ENCODE measurements at places on chromosomes 12 and 14.

- DNase-seq: no peak
Measured at GRCh38 chr12:113997365-113997764, 31.2 kb upstream of the RBM19 start.

GRCh38 chr12:125403843-125404242 lies 338.6 kb downstream of the AACS start:
- no peak for DNase-seq

DNA sequence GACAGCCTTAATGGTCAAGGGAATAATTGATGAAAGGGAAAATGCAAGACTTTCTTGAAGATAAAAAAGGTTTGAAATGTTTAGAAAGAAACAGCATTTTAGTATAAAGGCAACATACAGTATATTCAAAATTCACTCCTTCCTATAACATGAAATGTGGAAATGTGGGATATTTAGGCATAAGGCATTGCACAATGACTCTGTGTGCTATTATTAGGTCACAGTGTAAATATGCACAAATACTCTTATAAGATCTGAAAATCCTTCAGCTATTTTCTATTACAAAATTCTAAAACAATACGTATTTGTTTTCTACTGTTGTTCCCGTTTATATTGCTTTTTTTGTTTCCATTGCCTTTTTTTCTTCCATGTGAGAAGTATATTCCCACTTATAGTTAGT lies 127.7 kb downstream of the SLC16A7 start:
- DNase-seq: no peak

DNA sequence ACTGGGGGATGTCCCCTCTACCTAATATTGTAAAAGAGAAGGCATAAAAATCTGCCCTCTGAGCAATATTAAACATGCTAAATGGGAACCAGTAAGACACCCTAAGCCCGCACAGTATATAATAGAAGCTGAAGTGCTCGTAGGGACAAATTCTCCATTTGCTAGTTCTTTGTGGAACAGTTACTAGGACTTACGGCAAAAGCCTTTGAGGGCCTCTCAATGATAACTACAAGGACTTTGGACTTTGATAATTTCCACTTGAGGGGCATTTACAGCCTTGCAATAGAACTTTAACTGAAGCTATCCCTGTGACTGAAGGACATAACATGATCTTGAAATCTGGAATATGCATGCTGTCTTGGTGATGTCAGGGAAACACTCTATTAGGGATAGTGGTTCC lies 111.5 kb upstream of the IFNG-AS1 start:
- DNase-seq: no peak

DNA sequence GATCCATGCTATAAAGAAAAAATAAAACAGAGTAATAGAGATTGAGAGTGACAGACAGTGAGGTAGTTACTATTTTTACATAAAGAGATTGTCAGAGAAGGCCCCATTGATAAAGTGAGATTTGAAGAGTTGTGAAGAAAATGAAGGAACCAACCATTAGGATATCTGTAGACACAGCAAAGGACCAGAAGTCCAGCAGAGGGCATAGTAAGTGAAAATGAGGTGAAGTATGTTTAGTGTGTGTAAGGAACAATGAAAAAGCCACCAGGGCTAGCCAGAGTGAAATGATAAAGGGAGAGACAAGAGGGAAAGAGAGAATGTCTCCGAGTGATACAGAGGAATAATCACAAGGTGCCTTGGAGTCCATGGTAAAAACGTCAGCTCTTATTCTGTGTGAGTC lies 411.0 kb downstream of the NELL2 start:
- DNase-seq: no peak

GRCh38 chr12:123850246-123851134 lies 88.4 kb downstream of the DNAH10 start:
- no peak for DNase-seq

- no peak for DNase-seq
Measured at GRCh38 chr12:1212526-1212925, 221.5 kb downstream of the ERC1 start.

DNA sequence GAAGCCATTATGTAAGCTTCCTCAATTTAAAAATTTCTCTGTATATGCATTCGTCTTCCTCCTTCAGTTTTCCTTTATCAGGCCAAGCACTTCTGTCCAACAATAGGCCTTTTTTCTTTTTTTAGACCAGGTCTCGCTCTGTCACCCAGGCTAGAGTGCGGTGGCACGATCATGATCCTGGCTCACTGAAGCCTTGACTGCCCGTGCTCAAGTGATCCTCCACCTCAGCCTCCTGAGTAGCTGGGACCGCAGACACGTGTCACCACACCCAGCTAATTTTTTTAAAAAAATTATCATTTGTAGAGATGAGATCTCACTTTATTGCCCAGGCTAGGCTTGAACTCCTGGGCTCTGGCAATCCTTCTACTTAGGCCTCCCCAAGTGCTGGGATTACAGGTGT lies 25.8 kb downstream of the TAOK3 start:
- DNase-seq: no peak

- DNase-seq: no peak
Measured at GRCh38 chr14:33110737-33111443, 172.2 kb downstream of the NPAS3 start.

GRCh38 chr12:112900298-112901145 lies 6.2 kb upstream of the OAS1 start:
- DNase-seq: no peak

- no peak for DNase-seq
Measured at GRCh38 chr12:100027671-100028070, 42.9 kb upstream of the ANKS1B start.

DNA sequence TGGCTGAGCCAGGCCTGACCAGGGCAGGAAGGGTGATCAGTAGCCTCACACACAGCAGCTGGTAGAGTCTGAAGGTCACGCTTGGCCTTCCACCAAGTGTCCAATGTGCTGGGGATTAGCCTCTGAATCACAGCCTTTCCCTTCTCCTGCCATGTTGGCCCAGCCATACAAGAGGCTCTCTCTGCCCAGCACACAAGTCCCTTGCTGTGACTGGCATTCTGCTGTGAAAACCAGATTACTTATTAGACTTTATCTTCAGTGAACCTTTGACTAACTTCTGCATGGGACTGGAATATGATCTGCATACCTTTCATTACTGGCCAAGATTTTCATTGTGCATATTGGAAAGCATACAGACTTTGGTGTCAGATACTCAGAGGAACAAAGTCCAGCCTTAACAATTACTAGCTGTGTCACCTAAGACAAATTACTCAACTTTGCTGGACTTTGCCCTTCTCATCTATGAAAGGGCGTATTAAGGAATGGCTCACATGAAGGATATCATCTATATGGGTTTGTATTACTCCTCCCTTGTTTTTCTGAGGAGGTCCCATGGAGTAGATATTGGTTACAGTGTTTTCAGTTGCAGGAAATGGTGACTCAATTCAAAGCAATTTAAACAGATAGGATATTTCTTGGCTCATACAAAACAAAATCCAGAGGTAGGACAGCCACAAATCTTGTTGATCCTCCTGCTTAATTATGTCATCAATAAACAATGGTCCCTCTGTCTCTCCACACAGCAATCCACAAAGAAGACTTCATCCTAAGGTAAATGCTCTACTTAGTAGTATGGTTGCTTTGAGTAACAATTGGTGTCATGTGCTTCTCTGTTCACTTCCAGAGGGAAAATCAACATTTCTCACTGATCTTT lies 99.6 kb downstream of the DYRK2 start:
- no peak for DNase-seq

DNA sequence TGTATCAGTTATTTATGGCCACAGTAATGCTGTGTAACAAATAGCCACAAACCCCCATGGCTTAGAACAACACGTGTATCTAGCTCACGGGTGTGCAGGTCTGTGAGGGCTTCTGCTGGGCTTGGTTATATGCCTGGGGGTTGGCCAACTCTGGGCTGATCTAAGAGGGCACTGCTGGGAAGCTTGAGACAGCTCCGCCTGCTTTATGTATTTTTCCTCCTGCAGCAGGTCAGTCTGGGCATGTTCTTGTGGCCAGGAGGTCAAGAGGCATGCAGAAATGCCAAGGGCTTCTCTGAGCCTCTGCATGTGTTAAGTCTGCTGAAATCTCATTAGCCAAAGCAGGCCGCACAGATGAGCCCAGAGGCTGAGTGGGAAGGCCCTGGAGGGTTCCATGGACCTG lies 105.8 kb downstream of the ZNF664 start:
- no peak for DNase-seq

GRCh38 chr14:80136358-80136757 lies 74.9 kb downstream of the DIO2 start:
- DNase-seq: no peak

Data from kidney epithelial cell (primary cell).